ENCODE measurements at places on chromosomes 13 and 19. TPM values are rescaled to one million over a fixed set of nuclear protein-coding genes. Genes with fewer than 3 reads are reported as not detected.

Gene RDH8
- total RNA-seq = not detected

Gene CLEC17A
- total RNA-seq = 0.16 TPM

Gene F2RL3
- total RNA-seq = not detected

Gene F10
- not detected for total RNA-seq

Gene FSD1
- 38.0 TPM for total RNA-seq

Gene EMC10
- total RNA-seq = 27.3 TPM

DNA sequence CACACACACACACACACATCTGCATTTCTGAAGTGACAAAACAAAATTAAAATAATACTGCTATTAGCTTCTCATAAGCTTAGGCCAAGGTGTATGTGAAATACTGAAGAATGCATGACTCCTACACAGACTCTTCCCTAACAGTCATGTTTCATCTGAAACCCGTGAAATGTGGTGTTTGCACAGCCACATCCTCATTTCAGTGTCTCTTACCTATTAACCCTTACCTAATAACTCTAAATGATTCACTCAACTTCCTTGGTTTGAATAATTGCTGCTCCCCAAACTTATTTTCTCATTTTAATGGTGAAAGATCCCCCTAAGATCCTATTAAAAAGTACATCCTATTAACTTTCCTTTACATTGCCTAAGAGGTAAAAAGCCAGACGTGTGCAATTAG is 117.6 kb downstream of the MIPEP start:
- no peak for DNase-seq

DNA sequence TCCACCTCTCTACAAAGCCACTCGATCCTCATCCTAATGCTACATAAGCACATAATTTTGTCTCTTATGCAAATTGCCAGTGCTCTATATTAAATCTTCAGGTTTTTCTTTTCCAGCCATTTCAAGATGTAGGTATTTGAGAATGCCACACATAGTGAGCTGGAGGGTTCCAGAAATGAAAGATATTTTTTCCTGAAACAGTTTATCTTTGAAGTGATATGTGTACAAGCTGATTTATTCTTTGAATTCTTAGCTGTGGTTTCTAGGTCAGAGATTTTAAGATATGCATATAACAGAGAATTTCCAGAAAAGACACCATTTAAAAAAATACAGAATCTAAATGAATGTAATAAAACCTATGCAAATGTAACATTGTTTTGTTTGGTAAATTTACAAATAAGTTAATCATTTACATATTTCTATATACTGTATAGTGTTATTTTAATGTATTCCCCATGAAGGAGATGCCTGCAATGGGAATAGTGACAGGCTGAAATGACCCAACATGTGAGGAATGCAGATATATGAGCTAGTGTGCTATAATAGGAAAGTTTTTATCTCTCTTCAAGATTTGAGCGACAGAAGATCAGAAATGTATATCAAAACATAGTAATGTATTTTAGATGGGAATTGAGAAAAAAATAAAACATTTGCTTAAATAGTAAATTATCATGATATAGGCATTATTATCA is 570.2 kb downstream of the SLITRK1 start:
- DNase-seq = no peak

DNA sequence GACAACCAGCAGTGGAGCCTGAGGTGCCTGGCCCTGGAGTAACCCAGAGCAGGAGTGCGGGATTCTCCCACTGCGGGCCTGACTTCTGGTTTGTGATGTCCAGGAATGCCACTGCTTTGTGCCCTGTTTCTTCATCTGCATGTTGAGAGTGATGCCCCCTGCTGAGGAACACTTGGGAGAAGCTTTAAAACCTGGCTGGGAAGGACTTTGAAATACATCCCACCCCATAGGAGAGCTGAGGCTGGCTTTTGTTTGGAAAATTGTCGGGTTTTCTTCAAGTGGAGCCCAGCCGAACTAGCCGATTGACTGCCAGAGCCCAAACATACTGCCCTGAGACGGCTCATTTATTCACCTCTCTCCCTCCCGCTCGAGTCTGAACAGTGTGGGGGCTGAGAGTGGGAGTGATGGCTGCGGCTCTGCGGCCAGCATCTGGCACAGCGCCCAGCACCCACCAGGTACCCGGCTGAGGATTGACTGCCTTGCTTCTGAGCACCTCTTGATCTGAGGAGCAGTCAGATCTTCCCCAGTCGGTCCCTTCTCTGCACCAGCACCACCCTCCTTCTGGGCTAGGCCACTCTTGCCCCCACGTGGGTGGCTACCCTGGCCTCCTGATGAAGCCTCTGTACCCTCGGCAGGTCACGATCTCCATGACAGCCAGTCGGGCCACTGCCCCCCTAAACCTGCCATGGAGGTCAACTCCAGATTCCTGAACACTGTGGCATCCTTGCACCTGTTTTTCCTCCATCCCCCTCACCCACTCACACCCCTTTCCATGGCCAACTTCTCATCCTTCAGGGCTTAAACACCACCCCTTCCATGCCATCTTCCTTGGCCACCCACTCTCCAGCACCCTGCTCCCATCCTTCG is 148.9 kb downstream of the SIPA1L3 start:
- no peak for DNase-seq

DNA sequence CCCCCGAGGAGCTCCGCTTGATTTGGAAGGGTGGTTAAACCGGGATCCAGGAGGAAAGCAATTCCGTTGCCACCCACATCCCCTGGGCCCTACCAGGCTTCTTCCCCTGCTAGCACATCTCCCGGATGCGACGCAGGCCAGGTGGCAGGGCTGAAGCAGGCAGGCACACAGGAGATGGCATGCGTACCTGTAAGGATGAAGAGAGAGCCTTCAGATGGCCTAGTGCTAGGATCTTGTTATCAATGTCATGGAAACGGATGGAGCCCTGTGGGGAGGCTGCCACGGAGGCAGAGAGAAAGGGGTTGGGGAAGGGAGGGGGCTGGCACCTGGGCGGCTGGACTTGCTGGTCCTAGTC is 8.5 kb upstream of the SOX1 start:
- DNase-seq = no peak

GRCh38 chr13:30920162-30920909 is 12.1 kb upstream of the TEX26 start:
- no peak for DNase-seq

GRCh38 chr19:6739390-6739882 is at the start of gene TRIP10:
TSS of gene TRIP10 (plus strand) at chr19:6739680. CDS start at chr19:6739762, 82 bp downstream.
- peak; percentile 79 for DNase-seq

DNA sequence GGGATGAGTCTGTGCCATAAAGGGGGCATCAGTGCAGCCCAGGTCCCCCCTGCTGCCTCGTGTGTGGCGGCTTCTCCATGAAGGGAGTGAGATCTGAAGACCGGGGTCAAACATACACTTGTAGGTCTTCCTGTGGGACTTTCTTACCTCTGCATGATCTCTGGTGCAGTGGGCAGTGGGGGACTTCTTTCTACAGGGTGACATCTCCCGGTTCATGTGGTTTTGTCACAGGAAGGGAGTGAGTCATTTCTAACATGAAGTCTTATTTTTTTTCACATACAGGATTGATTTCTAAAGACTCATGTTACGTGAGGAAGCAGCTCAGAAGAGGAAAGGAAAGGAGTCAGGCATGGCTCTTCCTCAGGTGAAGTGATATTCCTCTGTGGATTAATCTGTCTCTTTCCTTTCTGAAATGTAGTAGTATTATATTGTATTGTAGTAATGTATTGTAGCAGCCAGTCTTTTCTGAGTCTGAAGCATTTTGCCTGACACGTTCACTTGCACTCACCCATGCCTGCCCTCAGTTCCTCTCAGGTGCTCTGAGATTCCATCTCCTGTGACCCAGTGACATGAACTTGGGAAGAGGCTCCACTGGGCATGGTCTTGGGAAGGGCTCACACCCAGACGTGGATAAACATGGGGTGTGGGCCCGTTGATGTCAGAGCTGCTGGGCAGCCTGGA is 15.7 kb downstream of the ZNF808 start:
- peak; percentile 55 for DNase-seq

GRCh38 chr19:28425046-28425931 is 787.7 kb downstream of the UQCRFS1 start:
- DNase-seq = no peak

DNA sequence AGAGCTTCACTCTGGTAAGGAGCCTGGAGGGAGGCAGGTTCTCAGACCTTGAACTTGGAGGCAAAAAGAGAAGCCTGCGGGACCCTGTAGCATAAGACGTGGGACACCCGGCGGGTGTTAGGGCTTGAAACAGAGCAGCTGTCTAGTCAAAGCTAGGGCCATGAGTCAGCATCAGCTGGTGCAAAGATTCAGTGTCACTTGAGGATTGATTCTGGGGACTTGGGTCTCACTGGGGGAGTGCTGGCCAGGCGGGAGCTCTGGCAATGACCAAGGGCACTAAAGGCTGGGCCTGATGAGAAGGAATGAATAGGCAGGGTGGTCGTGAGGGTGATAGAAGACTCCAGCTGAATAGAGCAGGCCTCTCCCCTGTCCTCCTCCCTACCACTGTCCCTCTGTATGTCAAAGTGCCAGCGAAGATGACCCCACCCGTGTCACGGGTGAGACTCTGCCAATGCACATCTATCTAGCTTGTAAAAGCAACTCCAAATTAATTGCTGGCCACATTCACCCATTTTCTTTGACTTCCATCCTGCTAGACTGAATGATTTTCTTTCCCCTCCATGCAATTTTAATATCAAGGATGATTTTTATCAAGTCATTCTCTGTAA is 97.1 kb downstream of the MBNL2 start:
- DNase-seq = no peak

DNA sequence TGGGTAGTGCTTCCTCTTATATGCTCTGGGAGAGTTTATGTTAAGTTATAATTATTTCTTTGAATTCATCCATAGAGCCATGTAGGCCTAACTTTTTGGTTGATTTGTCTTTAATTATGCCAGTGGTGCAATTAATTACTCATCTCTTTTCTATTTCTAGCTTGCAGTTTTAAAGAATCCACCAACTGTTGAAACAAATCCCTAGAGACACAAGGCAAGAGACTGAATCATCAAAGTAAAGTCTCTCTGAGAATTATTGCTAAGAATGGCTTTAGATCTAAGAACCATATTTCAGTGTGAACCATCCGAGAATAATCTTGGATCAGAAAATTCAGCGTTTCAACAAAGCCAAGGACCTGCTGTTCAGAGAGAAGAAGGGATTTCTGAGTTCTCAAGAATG is 5.9 kb upstream of the ZNF551 start:
- DNase-seq = no peak

DNA sequence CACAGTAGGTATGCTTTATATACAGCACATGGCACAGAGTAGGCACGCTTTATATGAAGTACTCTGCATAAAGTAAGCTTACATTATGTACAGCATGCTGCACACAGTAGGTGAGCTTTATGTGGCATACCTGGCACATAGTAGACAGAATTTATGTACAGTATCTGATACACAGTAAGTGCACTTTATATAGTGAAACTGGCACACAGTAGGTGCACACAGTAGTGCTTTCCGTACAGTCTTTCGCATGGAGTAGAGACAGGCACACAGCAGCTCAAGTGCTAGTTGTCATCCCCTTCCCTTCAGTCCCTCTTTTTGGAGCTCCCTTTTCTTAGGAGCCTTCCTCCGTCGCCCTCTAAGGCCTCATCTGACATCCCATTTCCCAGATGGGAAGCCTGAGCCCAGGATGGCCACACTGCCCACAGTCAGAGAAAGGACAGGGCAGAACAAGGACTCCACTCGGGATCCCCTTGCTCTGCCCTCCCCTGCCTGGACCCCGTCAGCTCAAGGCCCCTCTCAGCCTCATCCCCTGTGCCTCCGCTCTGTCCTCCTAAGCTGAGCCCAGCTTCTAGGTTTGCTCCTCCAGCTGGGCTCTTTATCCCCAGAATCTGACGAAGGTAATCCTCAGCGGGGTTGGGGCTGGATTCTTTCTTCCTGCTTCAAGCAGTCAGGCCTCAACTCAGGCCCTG is 852 bp upstream of the CYP4F12 start:
- no peak for DNase-seq

GRCh38 chr13:25733696-25734435 is 317.9 kb downstream of the SHISA2 start:
- DNase-seq = no peak

DNA sequence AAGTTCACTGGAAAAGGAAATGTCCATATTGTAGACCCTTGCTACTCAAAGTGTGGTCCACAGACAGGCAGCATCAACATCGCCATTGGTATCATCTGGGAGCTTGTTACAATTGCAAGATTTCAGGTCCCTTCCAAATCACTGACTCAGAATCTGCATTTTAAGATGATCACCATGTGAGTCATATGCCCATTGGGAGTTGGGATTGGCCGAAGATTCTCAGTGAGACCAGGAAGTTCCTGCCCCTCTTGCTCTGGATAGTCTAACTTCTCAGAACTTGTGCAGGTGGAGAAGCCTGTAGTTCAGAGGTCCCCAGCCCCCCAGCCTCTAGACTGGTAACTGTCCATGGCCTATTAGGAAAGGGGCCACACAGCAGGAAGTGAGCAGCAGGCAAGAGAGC is 48.9 kb upstream of the URAD start:
- no peak for DNase-seq

DNA sequence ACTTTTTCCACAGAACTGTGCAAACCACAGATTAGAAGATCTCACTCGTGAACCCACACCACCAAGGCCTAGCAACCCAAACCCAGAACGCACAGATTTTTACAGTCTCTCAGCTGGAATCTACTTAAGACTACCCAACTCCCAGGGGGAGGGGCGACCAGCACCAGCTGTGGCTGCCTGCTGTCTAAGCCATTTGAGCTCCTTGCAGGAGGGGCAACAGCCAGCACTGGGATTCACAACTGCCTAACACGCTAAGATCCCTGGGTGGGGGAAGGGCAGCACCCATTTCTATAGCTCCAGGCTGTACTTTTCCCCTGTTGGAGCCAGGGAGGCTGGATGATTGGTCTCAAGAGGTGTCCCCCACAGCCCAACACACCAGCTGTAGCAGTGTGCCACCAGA is 368.8 kb downstream of the SUCLA2 start:
- no peak for DNase-seq

DNA sequence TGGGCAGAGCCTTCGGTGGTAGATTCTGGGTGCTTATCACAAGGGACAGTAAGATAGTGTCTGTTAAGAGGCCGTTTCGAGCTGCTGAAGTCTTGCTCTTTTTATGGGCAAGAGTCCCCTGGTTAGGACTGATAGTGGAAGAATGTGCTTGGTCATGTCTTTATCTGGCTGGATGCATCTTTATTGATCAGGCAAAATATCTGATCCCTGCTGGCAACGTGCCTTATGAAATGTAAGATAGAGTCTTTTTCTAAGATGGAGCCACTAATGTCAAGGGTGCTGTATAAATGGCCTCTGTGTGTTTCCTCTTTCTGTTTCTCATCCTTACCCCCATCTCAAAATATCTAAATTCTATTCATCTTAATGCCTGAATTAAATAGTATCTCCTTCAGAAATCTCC is 53.3 kb downstream of the MYO16 start:
- DNase-seq = no peak

- no peak for DNase-seq
These were observed 22.6 kb downstream of the THSD1 start for GRCh38 chr13:52383366-52383765.

DNA sequence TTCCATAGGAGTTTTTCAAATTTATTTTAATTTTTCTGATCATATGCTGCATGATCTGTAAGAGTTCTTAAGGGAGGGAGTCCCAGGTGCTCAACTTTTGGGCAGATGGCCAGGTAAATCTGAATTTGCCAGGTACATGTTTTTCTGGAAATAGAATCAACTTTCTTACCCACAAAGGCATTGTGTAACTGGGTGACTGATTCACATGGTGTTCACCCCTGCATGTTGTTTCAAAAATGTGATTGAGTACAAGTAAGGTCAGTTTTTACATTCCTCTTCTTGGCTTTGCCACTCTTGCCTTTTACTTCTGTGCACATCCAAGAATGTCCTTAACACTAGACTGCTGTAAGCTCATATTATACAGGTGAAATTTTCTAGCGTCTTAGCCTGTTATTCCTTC is 30.4 kb downstream of the RB1 start:
- no peak for DNase-seq

Measured in activated naive CD4-positive, alpha-beta T cell treated with anti-CD3 and anti-CD28 coated beads, Interleukin-2, amount 50 U/mL, for 72 hours (primary cell).